ENCODE measurements at places on chromosomes 7 and 10.

DNA sequence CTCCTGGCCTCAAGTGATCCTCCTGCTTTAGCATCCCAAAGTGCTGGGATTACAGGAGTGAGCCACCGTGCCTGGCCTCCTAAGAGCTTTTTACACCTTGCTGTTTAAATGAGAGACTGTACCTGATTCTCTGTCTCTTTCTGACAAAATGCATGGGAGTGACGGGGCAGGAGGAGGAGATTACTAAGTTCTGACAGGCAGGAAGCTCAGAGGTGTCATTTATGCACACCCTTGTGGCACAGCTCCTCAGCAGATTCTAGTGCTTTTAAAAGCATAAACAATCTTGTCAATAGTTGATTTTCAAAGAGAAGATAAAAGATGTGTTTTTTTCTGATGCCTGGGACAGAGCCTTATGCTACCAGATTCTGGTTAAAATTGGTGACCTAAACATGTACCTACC lies 39.7 kb upstream of the STEAP4 start:
- DNase-seq, result no peak

DNA sequence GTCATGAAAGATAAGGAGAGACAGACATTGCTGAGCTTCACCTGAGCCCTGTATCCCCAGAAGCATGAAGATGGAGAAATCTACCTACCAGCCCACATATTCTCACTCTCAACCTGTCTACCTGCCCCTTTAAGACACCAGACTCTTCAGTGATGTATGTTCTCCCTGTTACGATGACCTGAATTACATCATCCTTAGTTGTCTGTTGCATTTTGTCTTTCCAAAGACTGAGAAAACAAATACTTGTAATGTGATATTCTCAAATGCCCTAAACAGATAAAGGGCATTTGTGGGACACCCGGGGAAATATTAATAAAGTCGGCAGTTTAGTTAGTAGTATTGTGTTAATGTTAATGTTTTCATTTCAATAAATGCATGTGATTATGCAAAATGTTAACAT lies 305.8 kb upstream of the IGFBP3 start:
- DNase-seq, result no peak

- DNase-seq, result no peak
Measured at GRCh38 chr7:50327443-50327842, 22.9 kb downstream of the IKZF1 start.

DNA sequence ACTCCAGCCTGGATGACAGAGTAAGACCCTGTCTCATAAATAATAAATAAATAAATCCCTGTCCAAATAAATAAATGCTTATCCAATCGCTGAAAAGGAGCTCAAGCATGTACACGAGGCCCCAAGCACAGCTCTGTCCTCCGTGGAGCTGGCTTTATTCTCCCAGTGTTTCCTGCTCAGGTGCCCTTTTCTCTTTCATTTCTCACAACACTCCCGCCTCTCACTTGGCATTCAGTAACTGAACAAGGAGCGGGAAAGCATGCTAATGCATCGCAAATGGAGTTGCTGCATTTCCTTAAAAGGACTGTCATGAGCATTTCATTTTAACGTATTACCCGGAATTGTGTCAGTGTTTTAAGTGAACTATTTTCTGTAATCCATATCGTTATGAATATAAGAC lies 210.9 kb upstream of the C7orf33 start:
- no peak for DNase-seq

DNA sequence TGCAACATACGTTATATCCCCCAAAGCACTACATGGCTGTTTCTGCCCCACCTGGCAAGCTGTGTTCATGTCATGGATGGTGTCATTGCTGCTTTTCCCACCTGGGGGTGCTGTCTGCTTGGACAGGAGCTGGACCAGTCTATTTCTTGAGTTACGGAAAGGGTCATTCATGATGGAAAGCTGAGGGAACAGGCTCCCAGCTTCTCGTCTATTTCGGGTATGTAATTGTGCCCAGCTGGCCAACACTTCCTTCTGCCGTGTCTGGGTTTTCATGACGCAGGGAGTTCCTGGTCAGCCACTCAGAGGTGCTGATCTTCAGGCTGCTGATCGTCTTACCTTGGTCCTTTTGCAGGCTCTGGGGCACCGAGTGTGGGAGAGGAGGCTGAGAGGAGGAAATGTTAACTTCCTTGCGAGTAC lies 8.6 kb downstream of the BTBD16 start:
- DNase-seq, result no peak

DNA sequence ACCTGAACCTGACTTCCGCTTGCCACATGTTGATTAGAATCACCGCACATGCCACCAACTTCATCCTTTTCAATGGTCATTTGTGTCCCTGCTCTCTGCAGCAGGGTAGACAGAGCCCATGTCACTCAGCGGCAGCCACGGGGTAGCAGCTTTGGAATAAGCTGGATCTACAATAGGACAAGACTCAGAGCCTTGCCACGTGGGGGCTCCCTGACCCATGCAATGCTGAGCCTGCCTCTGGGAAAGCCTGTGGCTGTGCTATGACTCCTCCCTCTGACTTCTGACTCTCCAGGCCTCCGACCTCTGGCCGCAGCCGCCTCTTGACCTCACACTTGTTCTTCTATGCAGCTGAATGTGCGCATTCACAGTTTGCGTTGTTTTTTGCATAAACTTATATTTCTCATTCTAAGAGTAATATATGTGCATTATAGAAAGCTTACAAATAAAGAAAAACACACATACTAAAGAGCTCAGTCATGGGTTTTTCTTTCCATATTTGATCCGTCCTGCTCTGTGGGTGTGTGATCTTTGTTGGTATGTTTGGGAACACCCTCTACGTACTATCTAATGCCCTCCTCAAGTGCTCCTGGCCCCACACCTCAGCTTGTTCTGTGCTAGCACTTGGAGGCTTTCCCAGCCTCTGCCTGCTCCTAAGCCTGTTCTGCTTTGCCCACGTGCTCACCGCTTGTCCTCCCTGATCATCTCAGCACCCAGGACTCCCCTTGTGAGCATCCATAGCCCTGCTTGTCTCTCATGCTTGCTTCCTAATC lies 198.0 kb upstream of the MKI67 start:
- DNase-seq, result no peak

DNA sequence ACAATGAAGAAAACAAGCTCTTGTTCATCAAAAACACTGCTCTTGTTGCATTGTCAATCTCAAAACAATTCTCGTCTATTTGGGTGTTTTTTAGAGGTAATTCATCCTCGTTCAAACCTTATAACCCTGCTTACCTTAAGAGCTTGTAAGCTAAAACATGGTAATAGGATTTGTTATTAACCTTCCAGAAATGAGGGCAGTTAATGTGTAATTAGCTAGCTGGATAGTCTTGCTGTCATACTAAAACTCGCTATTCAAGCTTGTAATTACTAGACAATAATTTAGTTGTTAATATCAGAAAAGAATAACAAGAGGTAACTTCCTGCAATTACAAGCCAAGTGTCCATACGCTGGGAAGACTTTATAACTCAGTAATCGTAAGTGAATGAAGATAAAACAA lies 101.6 kb downstream of the UBE2H start:
- no peak for DNase-seq

DNA sequence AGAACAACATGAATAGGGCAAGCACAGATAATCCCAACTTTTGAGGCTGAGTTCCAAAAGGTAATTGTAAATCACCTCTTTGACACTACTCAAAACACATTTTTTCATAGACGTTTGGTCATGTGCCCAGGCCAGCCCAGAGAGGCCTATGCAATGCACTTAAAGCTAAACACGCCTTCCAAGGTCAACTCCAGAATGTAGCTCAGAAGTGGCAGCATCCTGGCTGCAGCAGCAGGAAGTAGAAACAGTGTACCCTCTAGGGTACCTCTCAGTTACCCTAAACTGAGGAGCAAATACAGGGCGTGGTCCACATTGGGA lies 58.7 kb downstream of the OSBPL3 start:
- DNase-seq, result no peak

DNA sequence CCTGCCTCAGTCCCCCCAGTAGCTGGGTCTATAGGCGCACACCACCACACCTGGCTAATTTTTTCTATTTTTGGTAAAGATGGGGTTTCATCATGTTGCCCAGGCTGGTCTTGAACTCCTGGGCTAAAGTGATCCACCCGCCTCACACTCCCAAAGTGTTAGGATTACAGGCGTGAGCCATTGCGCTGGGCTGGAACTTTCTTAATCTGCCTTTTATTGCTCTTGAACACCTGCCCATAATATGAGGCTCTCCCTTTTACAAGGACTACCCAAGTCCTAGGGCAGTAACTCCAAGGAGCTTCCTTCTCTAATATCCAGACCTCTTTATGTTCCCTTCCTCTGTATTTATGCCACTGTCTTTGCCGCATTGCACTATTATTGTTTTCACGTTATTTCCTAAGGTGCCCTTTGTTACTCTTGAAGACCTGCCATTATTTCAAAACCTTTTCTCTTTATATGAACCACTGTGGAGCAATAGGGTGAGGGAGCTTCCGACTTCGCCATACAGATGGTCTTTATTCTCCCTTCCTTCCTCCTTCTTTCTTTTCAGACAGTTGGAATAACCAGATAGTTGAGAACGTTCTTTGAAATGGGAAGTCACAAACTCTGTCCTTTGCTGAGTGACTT lies 36.3 kb upstream of the TCF7L2 start:
- DNase-seq, result no peak

DNA sequence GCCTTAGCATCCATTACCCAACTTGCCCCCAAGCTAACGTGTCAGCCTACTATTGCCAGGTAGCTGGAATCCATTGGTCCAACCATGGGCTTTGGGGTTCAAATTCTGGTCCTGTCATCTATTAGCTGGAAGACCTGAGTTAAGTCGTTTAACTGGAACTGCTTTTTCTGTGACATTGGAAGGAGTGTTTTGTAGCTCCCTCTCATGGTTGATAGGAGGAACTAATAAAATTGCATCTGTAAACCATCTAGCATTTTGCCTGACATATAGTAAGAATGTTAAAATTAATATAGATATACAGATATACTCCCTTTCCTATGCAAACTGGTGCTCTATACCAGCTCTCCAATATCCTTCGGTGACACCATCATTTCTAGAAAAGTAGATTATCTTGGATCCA lies 23.8 kb upstream of the SLF2 start:
- no peak for DNase-seq

DNA sequence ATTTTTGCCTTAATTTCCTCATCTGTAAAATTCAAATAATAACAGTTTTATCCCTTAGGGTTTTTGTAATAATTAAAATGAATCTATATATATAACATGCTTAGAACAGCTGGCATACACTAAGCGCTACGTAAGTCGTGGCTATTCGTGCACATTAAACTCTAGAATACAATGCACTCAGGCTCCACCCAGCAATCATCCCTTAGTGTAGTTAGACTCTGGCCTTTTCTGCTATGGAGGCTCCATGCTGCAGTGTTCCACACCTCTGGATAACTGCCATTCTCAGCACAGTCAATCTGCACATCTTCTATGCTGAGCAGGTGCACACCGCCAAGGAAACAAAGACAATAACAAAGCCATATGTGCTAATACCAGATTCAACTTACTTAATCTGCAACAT lies 92.9 kb downstream of the IPMK start:
- no peak for DNase-seq

- DNase-seq, result no peak
Measured at GRCh38 chr10:18683427-18683826, 24.2 kb downstream of the ARL5B start.

- DNase-seq, result no peak
Measured at GRCh38 chr10:75009426-75009825, 102.0 kb upstream of the SAMD8 start.

DNA sequence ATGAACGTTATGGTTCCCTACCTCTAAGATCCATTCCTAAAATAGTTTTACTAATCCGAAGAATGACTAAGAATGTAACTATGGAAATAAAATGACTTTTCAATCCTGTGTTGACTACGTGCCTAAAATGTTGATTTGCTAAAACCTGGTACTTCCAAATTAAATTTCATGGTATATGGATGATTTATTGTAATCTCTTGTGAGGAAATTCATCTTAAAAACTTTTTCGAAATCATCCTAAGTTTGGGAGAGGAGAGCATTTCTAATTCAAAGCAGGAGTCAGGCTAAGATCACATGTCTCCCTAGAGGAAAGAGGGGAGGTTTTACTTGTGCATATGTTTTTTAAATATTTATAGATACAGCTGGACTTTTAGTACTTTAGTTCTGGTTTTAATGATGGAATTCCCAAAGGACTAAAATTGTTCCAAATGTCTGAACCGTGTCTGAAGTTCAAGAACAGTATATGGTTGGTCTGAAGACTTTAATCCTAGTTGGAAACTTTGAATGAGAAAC lies 483.9 kb downstream of the AUTS2 start:
- DNase-seq, result no peak

DNA sequence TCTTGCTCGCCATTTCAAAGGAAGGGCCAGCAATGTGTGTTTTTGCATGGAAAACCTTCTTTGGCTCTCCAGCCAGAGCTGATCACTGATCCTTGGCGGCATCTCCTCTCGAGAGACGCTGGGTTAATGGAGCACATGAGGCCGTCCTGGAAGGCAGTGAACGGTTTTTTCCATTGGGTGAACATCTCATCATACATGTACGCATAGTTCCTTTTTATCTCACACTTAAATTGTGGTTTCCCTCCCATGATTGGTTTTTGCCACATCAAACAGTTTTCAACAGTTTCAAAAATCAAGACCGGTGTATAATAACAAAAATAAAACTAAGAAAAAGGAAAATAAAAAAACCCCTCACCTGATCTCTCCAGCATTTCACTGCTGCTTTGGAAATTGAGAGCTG lies 276.4 kb downstream of the TCF7L2 start:
- DNase-seq, result no peak

DNA sequence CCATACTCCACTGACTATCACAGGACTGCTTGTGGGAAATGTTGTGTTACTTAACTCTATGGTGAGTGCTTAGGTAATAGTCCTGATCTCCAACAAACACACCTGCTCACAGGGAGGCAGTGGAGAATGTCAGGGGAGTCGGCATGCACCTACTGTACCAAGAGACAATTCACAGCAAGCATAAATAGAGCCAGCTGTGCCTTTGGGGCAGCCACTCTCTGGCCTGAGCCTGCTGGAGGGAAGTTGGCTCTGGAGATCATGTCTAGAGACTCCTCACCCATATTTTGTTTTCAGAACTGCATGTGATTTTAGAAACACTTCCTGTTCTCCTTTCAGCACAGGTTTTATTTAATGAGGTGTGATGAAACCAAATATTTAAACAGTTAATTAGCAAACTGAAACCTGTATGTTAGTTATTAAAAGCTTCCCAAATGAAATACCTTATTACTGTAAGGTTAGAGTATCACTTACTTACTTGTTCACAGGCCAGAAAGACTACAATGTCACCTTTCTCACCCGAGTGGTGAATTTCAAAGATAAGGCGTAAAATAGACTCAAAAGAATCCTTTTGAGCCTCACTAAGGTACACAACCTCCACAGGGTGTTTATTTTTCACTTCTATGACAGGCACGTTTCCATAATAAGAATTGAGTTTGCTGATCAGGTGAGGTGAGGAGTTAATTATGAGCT lies 21.8 kb downstream of the DHX32 start:
- no peak for DNase-seq

- DNase-seq, result no peak
Measured at GRCh38 chr7:24366876-24367275, 82.9 kb downstream of the NPY start.

All from CD4-positive, alpha-beta T cell treated with Interleukin-6 for 4 hours (primary cell).